ENCODE measurements at places on chromosomes 11 and 22.

GRCh38 chr11:67673358-67673757, 1.1 kb downstream of the ALDH3B2 start:
- DNase-seq: no peak

DNA sequence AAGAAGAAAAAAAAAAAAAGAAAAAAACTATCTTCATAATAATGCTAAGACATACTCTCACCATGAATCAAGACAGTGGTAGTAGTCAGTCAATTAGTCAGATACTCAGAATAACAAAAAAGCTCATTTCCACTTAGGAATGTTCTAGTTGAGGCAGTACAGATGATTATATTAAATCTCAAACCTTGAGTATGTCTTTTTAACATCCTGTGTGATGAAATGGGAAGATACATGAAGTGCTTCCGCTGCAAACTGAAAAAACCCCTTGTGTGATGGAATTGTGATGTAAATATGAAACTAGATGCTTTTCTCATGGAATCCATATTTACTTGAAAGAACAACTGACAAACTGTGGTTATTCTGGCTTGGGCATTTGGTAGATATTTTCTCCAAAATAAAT, 13.7 kb downstream of the AMOTL1 start:
- DNase-seq: peak; percentile 96

GRCh38 chr22:42595434-42595833, 19.2 kb downstream of the POLDIP3 start:
- peak; percentile 65 for DNase-seq

GRCh38 chr11:13348305-13348704, 70.7 kb downstream of the BMAL1 start:
- DNase-seq: no peak

GRCh38 chr11:66543263-66544107, 2.4 kb downstream of the ZDHHC24 start:
- peak; percentile 65 for DNase-seq

DNA sequence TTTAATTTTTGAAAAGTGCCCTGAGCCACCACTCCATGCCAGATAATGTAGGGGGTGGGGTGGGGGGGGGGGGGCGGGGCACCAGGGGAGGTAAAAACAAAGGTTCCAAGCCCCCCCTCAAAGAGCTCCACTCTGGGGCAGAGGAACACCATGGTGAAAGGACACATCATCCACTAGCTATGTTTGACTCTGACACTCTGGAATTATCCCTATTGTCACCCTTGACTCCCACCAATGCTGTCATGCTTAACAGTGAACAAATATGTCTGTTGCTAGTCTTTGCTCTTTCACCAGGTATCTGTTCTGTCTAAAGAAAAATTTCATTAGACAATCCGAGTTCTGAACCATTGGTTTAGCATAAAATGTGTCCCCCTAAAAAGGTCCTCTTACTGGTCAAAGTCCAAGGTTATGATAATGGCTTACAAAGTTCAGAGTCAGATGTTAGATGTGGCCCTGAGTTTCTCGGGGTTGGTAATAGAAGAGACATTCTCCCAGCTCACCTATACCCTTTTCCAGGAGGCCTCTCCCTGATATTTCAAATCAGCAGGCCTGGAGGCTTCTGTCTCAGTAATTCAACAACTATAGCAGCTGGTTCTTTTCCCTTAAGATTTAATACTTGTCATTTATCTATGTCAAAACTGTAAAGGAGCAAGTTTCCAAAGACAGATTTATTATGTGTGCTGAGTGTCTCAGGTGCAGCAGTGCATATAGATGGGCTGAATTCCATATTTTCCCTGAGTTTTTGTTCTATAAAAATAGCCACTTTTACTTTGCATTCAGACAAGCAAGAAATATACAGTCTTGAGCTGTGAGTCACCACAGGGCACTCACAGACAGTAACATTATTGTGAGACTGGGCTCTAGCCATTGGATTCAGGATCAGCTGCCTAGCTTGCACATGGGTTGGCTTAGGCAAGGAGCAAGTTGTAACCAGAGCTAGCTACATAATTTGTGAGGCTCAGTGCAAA, 174.1 kb downstream of the CSNK2A3 start:
- peak; percentile 49 for DNase-seq

DNA sequence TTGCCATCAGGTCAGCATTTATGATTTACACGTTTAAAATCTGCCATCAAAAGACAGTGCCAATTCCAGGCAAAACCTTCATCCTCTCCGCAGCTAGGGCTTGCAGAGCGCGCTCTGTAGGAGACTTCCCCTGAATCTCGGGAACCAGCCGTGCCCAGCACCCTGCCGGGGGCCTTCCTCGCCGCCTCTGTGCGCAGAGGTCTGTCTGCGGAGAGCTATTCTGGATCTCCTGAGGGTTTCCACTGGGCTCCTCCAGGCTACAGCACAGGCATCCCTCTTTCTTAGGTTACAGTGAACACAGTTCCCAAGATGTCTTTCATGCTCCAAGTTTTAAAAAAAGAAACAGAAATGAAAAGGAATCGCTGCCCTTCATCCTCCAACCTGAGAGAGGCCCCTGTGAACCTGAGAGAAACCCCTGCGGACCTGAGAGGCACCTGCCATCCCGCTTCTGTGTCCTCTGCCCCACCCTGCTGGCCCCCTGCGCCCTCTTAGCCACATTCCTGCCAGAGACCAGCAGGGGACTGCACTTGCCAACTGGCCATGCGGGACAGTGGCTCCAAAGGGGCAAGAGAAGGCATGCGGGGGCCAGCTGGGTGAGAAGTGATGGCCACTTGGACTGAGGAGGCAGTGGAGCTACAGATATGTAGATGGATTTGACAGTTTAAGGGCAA, 16.1 kb downstream of the TP53AIP1 start:
- no peak for DNase-seq

GRCh38 chr22:20011123-20011992, 5.3 kb downstream of the ARVCF start:
- DNase-seq: no peak

DNA sequence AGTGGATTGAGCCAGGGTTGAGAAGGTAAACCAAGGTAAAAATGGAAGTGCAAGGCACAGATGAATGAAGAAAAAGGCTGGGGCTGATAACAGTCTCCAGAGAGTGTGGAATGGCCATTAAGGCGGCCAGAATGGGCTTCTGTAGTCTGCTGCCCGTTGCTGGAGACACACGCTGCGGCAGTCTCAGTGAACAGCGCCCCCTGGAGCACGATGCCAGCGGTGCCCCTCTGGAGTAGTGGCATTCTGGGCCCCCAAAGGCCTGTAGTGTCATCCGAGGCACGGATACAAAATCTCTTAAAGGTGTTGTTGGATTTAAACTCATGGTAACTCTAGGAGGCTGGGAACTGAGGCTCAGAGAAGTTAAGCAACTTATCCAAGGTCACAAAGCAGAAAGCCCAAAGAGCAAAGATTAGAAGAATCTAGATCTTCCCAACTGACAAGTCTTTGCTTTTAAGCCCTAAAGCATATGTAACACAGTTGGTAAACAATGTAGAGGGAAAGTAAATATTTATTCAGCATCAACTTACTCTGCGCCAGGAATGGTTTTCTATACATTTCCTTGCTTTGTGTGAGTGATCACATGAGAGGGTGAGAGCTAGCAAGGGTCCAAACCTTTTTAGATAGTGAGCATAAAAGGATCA, 18.2 kb downstream of the KCNJ1 start:
- DNase-seq: peak; percentile 59

DNA sequence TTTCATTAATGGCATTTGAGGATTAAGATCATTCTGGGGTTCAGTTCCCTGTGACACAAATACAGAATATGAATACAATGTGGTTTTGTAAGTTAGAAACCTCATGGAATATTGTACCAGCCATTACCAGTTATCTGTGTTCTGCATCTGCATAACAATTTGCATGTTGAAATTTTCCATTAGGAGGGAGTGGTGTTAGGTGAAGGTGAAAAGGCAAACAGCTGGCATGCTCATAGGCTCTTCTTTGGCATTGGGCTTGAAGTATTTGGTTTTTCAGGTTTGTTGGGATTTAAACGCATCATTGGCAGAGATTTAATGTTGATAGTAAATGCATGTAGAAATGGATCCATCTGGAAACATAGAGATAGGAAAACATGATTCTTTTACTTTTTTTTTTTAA, 18.6 kb downstream of the RTN3 start:
- no peak for DNase-seq

DNA sequence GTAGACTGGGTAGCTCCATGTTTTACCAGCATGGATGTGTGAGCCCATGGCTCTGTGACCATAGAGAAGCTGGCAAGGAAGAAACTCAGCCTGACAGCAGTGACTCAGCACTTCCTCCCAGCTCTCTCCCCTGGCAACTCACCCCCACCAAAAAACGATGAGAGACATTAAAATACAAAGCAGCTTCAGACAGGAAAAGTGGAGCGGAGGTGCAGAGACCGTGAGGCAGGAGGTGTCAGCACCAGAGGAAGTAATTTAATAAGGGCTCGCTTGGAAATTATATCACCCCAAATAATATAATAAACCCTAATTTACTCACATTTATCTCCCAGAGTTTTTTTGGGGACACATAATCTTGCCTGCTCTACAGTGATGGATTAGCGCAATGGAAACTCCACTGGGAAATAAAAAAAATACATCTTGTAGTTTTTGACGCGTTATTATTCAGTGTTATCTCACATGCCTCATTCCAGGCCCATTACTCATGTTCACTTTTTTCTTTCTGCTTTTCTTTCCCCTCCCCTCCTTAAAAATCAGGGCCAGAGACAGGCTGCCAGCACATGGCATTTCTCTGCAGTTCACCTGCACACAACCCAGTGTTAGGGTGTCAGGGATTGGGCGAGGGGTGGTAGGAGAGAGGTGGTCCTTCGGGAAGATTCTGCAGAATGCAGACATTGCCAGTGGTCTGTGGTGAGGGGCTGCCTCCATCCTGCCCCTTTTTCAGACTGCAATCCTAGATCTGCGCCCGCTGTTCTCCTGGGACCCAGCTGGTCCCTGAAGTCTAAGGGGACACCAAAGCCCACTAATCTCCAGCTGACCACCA, 170.8 kb downstream of the BUD13 start:
- peak; percentile 80 for DNase-seq

- DNase-seq: no peak
Observed at GRCh38 chr11:116219171-116219635, 553.6 kb downstream of the BUD13 start.

DNA sequence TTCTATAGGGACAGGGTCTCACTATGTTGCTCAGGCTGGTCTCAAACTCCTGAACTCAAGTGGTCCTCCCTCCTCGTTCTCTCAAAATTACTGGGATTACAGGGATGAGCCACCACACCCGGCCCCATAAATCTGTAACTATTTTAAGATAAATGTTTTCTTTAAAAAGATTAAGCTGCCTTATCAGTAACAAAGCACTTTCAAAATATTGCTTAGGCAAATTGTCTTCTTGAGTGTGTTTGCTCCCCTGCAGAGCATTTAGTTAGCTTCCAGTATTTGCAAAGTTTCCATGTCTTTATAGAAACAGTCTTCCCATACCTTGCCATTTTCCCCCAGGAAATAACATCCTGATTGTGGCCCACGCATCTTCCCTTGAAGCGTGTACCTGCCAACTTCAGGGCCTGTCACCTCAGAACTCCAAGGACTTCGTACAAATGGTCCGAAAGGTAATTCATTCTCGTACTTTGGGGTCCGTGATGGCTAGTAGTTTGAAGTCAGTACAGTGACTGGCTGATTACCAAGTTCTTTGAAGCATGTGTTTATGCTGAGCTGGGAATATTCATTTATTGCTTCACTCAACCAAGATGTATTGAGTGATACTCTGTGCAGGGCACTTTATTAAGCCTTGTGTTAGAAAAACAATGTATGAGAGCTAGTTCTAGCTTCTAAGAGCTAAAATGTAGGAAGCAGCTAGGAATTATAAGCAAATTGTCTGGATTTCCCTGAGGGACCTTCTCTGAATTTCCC, 30.4 kb upstream of the CRTAM start:
- peak; percentile 15 for DNase-seq

All from cardiac fibroblast (primary cell).